Caco-2 (cell line): ENCODE measurements at places on chromosomes 11 and 22.
A peak's percentile ranks its signal among the peaks of the same experiment; 100 is the strongest.

DNA sequence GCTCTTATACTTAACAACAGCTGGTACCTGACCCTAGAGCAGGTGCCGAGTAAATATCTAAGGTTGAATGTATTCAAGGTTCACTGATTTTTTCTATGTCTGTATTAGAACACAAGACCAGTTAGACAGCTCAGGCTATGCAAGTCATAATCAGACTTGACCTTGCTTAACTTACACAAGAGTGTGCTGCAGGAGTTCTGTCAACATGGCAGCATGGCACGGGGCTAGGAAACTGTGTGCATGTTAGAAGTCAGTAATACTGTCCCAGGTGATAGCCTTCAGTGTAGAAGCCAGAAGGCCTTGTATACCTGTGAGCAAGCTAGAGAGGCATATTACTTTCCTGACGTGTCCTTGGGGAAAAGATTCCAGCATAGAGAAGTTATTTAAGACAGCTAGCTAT is 253.1 kb downstream of the FAT3 start:
- no peak overlapping the region for H3K27ac ChIP-seq
- no peak overlapping the region for H3K4me3 ChIP-seq
- no peak for DNase-seq
- no peaks in the 10 kb centered on the region for H3K36me3 ChIP-seq
- no peaks in the 10 kb centered on the region for H3K27me3 ChIP-seq
- H3K4me1 ChIP-seq: peaks cover 18% of the 10 kb centered on the region

- H3K27me3 ChIP-seq: no peaks in the 10 kb centered on the region
- no peak overlapping the region for H3K27ac ChIP-seq
- no peaks in the 10 kb centered on the region for H3K4me1 ChIP-seq
- no peak overlapping the region for H3K4me3 ChIP-seq
- H3K36me3 ChIP-seq: no peaks in the 10 kb centered on the region
- no peak for DNase-seq
These were observed 43.9 kb downstream of the PDHX start for GRCh38 chr11:34960277-34960676.

GRCh38 chr11:119148720-119149017 is 183 bp upstream of the ABCG4 start:
- no peaks in the 10 kb centered on the region for H3K36me3 ChIP-seq
- peak overlapping the region; percentile 57 for H3K4me3 ChIP-seq
- H3K4me1 ChIP-seq: peaks cover 5% of the 10 kb centered on the region; the same call in 1 of the 2 replicates

DNA sequence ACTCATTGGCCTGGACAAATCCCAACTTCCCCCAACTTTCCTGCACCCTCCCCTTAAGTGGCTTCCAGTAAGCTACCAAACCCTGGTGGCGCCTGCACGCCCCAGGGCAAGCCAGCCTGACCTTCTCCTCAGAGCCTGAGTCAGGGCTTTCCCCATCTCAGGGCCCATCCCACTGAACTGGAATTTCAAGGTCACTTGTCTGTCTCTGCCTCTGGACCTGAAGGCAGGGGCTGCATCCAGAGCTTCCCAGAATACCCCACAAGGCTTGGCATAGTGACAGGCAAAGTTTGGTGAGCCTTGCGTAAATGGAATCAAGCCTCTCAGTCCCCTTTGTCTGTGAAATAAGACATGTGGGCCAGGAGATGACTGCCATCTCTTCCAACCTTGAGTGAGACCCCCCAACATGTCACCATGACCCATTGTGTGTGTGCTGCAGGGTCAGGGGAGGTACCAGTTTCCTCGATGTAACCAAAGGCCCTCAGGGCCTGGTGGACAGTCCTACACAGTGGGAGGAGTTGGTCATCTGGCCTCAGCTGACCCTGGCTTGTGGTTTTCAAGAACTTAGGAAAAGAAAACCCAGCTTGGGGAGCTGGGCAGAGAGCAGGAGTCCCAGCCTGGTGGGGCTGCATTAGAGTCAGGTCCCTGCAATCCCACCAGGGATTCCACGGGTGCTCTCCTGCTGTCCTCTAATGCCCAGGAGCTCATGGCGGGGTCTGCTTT is 8.9 kb downstream of the ALX4 start:
- no peaks in the 10 kb centered on the region for H3K4me1 ChIP-seq
- no peaks in the 10 kb centered on the region for H3K27me3 ChIP-seq
- H3K27ac ChIP-seq: no peak overlapping the region
- H3K4me3 ChIP-seq: no peak overlapping the region

DNA sequence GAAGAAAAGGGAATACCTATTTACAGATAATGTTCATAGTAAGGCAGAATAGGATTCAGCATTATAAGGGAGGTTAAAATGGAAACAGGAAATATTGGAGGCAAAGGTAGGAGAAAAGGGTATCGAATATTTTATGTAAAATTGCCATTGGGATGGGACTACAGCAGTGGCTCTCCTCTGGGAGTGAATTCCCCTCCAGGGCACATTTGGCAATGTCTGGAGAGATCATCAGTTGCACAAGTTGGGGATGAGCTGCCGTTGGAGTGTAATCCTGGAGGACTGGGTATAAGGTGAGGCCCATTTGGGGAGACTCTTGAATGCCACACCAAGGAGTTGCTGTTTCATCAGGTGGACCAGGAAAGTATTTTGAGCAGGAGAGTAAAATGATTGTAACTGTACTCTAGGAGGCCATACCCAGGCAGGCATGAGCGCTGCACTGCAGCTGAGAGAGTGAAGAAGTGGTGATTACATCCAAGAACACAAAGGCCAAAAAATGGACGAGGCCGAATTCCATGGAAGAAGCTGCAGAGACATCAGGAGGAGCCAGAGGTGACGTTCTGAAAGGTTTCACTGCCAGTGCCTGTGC is 8.7 kb upstream of the ACRV1 start:
- peaks cover 8% of the 10 kb centered on the region for H3K4me1 ChIP-seq
- H3K27ac ChIP-seq: no peak overlapping the region
- H3K36me3 ChIP-seq: no peaks in the 10 kb centered on the region
- no peaks in the 10 kb centered on the region for H3K27me3 ChIP-seq

- peaks cover 17% of the 10 kb centered on the region for H3K4me1 ChIP-seq
- H3K27me3 ChIP-seq: no peaks in the 10 kb centered on the region
- H3K4me3 ChIP-seq: no peak overlapping the region
- H3K27ac ChIP-seq: no peak overlapping the region
- DNase-seq: no peak
These were observed 22.2 kb downstream of the DKK3 start for GRCh38 chr11:11985954-11986949.

- H3K27ac ChIP-seq: no peak overlapping the region
- no peak overlapping the region for H3K4me3 ChIP-seq
- H3K36me3 ChIP-seq: no peaks in the 10 kb centered on the region; the same call in 1 of the 2 replicates
These were observed 187.5 kb downstream of the CADM1 start for GRCh38 chr11:115316696-115317095.

GRCh38 chr22:36285017-36285416 is 32.1 kb downstream of the APOL1 start:
- no peak overlapping the region for H3K27ac ChIP-seq
- no peak for DNase-seq
- no peak overlapping the region for H3K4me3 ChIP-seq
- no peaks in the 10 kb centered on the region for H3K27me3 ChIP-seq
- H3K36me3 ChIP-seq: peaks cover 18% of the 10 kb centered on the region

DNA sequence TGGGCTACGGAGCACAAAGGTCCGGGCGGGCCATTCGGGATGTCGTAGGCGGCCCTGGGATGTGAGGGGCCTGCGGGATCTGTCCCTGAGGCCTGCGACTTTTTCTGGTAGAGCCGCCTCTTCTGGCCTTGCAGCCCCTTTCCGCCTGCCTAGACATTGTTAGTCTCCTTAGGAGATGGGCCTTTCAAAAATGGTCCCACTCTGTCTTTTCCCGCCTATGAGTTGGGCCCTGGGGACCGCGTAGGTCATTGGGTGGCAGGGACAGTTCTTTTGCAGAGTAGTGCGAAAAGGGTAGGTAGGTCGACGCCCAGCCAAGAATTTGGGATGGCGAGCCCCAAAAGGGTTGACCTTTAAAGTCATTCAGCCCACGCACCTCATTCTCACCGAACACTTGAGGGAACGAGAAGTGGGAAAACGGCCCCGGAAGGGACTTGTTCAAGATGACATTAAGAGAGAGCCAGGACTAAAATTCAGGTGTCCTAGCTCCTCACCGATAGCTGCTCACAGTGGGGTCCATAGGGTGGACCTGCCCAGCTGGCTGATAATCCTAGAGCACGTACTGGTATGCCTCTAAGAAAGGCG is 785 bp downstream of the OTUB1 start:
- no peaks in the 10 kb centered on the region for H3K27me3 ChIP-seq
- H3K36me3 ChIP-seq: peaks cover 4% of the 10 kb centered on the region
- peak overlapping the region; percentile 99 for H3K27ac ChIP-seq
- DNase-seq: no peak

GRCh38 chr11:92897487-92897886 is 72.0 kb upstream of the MTNR1B start:
- H3K36me3 ChIP-seq: no peaks in the 10 kb centered on the region
- no peak for DNase-seq
- no peaks in the 10 kb centered on the region for H3K4me1 ChIP-seq
- no peak overlapping the region for H3K27ac ChIP-seq
- H3K4me3 ChIP-seq: no peak overlapping the region
- no peaks in the 10 kb centered on the region for H3K27me3 ChIP-seq

GRCh38 chr11:95699631-95700470 is 89.7 kb downstream of the FAM76B start:
- no peak for DNase-seq
- H3K27me3 ChIP-seq: no peaks in the 10 kb centered on the region
- peaks cover 8% of the 10 kb centered on the region for H3K4me1 ChIP-seq
- H3K4me3 ChIP-seq: no peak overlapping the region
- no peak overlapping the region for H3K27ac ChIP-seq
- H3K36me3 ChIP-seq: no peaks in the 10 kb centered on the region

DNA sequence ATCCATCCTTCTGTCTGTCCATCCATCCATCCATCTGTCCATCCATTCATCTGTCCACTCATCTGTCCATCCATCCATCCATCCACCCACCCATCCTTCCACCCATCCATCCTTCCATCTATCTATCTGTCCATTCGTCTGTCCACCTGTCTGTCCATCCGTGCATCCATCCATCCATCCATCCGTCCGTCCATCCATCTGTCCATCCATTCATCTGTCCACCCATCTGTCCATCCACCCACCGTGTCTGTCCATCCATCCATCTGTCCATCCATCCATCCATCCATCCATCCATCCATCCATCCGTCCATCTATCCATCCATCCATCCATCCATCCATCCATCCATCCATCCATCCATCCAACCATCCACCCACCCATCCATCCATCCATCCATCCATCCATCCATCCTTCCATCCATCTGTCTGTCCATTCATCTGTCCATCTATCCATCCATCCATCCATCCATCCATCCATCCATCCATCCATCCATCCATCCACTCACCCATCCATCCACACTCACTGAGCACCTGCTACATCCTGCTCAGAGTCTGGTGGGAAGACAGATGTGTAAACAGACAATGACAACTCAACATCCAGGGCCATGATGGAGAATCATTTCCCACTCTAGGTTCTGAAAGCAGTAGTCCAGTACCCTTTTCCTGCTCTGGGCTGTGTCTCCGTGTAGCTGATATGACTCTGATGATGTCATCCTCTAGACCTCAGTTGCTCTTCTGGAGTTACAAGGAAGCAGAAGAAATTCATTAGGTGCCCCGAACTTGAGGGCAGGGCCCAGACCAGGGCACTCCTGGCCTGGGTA is 30.8 kb upstream of the MYEOV start:
- H3K4me1 ChIP-seq: 0 out of 2 replicates have a peak, but pooled peaks cover 4% of the 10 kb centered on the region
- no peak overlapping the region for H3K27ac ChIP-seq
- H3K4me3 ChIP-seq: no peak overlapping the region
- no peak for DNase-seq
- H3K27me3 ChIP-seq: no peaks in the 10 kb centered on the region
- no peaks in the 10 kb centered on the region for H3K36me3 ChIP-seq

- H3K4me1 ChIP-seq: peaks cover 8% of the 10 kb centered on the region; the same call in 1 of the 2 replicates
- H3K27me3 ChIP-seq: no peaks in the 10 kb centered on the region
- H3K27ac ChIP-seq: peak overlapping the region; percentile 81
- H3K36me3 ChIP-seq: 0 out of 2 replicates have a peak, but pooled peaks cover 2% of the 10 kb centered on the region
- no peak for DNase-seq
- peak overlapping the region; percentile 64 for H3K4me3 ChIP-seq
These were observed 2.5 kb upstream of the ADM start for GRCh38 chr11:10302359-10302743.

GRCh38 chr22:23243006-23243573 is 62.8 kb downstream of the BCR start:
- peaks cover 3% of the 10 kb centered on the region; the same call in 1 of the 2 replicates for H3K36me3 ChIP-seq

DNA sequence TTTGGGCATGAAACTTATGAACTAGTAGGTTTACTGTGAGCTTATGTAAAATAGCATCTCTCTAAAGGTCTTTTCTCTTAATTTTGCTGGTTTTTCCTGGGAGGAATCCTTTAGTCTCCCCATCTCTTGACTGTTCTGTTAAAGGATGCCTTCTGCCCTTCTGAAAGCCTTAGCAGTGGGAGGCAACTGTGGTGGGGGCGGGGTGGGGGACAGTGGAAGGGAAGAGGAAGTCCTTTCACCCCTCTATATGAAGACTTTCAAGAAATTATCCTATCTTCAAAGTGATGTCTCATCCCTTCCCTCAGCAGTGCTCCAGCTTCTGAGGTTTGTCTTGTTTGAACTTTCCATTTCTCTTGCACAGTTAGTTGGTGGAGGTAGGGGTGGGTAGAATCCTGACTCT is 73.1 kb downstream of the ELP4 start:
- H3K36me3 ChIP-seq: no peaks in the 10 kb centered on the region
- no peak for DNase-seq
- H3K4me1 ChIP-seq: no peaks in the 10 kb centered on the region
- no peak overlapping the region for H3K27ac ChIP-seq
- no peak overlapping the region for H3K4me3 ChIP-seq

DNA sequence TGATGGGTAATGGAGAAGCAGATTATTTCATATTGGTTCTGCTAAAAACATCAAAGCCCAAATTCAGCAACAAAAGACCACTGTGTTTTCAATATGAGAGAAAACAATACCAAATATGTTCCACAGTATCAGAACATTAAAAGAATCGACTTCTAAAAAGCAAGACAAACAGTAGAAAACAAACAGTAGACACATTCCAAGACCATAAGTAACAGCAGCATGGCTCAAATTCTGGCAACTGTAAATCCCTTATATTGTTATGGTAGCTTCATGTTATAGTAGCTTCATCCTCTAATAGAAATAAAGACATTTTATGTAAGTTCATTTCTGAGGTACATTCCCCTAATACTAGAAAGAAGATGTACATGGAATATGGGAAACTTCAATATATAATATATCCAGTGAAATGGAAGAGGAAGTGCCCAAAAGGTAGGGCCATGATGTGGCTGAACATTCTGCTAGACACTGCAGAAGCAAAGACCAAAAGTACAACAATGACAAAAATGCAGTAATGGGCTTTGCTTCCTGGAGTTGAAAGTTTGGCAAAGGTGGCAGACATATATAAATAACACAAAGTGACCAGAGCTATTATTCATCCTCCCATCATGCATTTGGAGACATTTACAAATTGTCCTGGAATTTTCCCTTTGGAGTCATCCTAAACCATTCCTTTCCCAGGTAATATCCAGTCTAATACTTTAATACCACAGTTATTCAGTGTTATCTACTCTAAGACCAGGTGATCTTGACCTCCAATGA is 299.9 kb downstream of the DCDC1 start:
- peak overlapping the region; percentile 13 for H3K27ac ChIP-seq
- no peaks in the 10 kb centered on the region for H3K36me3 ChIP-seq
- H3K4me3 ChIP-seq: no peak overlapping the region
- DNase-seq: no peak
- peaks cover 6% of the 10 kb centered on the region for H3K4me1 ChIP-seq
